ENCODE measurements at places on chromosomes 16 and 17. TPM values are rescaled to one million over a fixed set of nuclear protein-coding genes. Genes with fewer than 3 reads are reported as not detected.

The P2RX5 gene
- 1.2 TPM for total RNA-seq

The NCOR1 gene
- total RNA-seq, result 117 TPM

The EPN3 gene
- total RNA-seq, result not detected

The NTN1 gene
- total RNA-seq, result 0.81 TPM

The RAP1GAP2 gene
- 1.5 TPM for total RNA-seq

The CCDC40 gene
- total RNA-seq, result 5.2 TPM

The LPO gene
- not detected for total RNA-seq

The KRTAP17-1 gene
- not detected for total RNA-seq

The CAPNS2 gene
- 1.7 TPM for total RNA-seq

The ZG16 gene
- not detected for total RNA-seq

The ARL17B gene
- total RNA-seq, result 7.4 TPM

The MEIOB gene
- total RNA-seq, result not detected

The RSKR gene
- 4.3 TPM for total RNA-seq

The CARD14 gene
- total RNA-seq, result not detected

The KRT33A gene
- total RNA-seq, result not detected

The TBC1D3 gene
- not detected for total RNA-seq

The C1QL1 gene
- not detected for total RNA-seq

The HIGD1B gene
- not detected for total RNA-seq

The HSBP1 gene
- total RNA-seq, result 77.8 TPM

The KCNJ16 gene
- total RNA-seq, result not detected

The ZKSCAN2 gene
- 5.6 TPM for total RNA-seq

The MYADML2 gene
- not detected for total RNA-seq

The ZDHHC1 gene
- 7.6 TPM for total RNA-seq

The WFDC1 gene
- total RNA-seq, result not detected

The TOX3 gene
- not detected for total RNA-seq

All from fibroblast of the aortic adventitia (primary cell).